Left renal cortex interstitium (tissue), 4 donors: ENCODE measurements at places on chromosomes 1 and 21. TPM values are rescaled to one million over a fixed set of nuclear protein-coding genes. Genes with fewer than 3 reads are reported as not detected.

PRKAA2 gene
- polyA plus RNA-seq: 17.0 TPM

DNA sequence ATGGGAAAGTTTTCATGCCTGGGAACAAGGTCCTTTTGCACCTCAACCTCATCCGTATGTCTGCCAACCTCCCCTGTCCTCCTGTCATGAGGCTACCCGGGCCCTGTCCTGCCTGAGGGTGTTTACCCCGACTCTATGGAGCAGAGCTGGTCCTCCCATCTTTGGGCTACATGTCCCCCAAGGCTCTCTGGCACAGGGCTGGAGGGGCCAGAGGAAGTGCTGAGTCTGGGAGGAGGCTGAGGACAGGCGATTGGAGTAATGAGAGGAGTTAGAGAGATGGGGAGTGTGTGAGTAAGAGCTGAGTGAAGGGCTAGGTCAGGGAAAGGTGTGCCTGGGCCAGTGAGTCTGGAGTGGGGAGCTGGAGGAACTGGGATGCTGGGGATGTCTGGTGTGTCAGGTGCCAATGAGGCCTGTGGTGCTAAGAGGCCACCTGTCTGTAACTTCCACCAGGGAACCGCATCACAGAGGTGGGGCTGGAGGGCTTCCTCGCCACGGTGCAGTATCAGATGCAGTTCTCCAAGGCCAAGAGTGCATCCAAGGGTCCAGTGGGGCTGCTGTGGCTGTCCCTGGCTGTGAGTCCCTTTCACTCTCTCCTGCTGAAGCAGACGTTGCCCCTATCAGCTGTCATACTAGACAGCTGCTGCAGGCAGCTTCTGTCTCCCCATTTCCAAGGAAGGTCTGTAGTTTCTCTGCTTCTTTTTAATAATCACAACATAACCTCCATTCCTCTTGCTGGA is 11.7 kb downstream of the LRRC71 start:
- no peak for DNase-seq

- DNase-seq: no peak
Measured at GRCh38 chr1:30934613-30935012, 26.1 kb upstream of the SDC3 start.

FCGR3A gene
- 1.6 TPM for polyA plus RNA-seq

GRCh38 chr1:197306381-197307062 is 38.5 kb downstream of the CRB1 start:
- no peak for DNase-seq

DNA sequence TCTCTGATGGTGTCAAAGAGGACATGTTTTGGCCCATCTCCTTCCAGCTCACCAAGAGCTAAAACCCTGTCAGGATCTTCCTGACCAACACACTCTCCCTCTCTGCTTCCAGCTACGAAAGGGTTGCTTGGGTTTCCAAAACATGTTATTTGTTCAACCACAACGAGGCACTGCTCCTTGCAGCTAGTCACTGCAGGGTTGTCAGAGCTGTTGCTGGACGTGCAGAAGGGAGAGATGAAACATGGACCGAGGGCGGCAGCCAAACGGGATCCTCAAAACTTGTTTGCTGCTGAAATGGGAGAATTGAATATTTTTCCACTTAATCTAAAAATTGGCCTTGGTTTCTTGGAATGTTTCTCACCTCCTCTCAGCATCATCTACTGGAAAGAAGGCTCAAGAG is 12.4 kb downstream of the ZBTB18 start:
- DNase-seq: no peak

DNA sequence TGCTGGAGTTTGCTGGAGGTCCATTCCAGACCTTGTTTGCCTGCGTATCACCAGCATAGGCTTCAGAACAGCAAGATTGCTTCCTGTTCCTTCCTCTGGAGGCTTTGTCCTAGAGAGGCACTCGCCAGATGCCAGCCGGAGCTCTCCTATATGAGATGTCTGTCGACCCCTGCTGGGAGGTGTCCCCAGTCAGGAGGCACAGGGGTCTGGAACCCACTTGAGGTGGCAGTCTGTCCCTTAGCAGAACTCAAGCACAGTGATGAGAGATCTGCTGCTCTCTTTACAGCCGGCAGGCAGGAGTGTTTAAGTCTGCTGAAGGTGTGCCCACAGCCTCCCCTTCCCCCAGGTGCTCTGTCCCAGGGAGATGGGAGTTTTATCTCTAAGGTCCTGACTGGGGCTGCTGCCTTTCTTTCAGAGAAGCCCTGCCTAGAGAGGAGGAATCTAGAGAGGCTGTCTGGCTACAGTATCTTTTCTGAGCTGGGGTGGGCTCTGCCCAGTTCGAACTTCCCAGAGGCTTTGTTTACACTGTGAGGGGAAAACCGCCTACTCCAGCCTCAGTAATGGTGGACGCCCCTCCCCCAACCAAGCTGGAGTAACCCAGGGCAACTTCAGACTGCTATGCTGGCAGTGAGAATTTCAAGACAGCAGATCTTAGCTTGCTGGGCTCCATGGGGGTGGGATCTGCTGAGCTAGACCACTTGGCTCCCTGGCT is 205.0 kb downstream of the GPR52 start:
- DNase-seq: no peak

GPR89A gene
- 44.8 TPM for polyA plus RNA-seq

GRCh38 chr1:204151552-204152309 is at the start of gene ETNK2:
Gene ETNK2 (minus strand): TSS chr1:204152044. CDS start chr1:204151852, 192 bp downstream.
- DNase-seq: no peak

CD1E gene
- polyA plus RNA-seq: not detected

DNA sequence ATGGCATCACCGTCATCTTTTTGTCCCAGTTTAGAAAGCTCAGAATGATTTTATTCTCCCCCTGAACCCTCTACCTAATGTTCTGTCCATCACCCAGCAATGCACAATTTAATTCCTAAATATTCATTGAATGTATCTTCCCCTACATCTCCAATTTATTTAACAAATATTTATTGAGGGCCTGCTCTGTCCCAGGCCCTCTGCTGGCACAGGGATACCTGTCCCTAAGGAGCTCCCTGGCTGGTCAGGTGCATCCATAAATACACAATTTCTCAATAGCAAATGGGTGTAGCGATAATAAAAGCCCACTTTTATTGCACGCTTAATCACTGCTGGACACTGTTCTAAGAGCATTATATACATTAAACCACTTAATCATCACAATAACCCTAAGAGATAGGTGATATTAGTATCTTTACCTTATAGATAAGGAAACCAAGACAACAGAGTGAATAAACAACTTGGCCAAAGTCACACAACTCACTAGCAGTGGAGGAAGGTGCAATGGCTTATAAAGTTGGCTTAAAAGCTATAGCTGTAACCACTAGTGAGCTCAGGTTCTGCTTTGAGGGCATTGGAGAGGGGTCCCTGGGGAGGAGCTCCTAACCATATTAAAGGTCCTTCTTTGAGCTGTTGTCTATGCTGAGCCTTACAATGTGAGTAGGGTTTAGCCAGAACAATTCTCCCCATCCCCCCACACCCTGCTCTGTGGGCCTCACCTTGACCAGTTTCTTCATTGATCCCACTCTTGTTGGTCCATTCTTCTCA is 126.3 kb upstream of the JUN start:
- DNase-seq: no peak

DNA sequence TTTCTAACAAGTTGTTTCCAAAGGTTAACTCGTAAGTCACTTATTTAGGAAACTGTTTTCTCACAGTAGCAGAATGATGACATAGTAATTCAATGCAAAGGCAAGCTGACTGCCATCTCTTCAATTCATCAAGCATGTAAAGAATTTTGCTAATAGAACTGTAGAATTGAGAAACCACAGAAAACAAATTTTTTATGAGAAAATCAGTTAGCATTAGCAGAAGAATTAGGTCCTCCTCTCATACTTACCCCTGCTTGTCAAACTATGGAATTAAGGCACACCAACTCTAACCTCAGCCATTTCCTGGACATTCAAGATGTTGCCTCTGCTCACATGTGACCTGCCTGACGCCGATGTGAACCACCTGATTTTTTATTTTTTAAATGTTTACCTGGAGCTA is 115.2 kb downstream of the LRRC40 start:
- DNase-seq: no peak

STUM gene
- polyA plus RNA-seq: 2.2 TPM

DNA sequence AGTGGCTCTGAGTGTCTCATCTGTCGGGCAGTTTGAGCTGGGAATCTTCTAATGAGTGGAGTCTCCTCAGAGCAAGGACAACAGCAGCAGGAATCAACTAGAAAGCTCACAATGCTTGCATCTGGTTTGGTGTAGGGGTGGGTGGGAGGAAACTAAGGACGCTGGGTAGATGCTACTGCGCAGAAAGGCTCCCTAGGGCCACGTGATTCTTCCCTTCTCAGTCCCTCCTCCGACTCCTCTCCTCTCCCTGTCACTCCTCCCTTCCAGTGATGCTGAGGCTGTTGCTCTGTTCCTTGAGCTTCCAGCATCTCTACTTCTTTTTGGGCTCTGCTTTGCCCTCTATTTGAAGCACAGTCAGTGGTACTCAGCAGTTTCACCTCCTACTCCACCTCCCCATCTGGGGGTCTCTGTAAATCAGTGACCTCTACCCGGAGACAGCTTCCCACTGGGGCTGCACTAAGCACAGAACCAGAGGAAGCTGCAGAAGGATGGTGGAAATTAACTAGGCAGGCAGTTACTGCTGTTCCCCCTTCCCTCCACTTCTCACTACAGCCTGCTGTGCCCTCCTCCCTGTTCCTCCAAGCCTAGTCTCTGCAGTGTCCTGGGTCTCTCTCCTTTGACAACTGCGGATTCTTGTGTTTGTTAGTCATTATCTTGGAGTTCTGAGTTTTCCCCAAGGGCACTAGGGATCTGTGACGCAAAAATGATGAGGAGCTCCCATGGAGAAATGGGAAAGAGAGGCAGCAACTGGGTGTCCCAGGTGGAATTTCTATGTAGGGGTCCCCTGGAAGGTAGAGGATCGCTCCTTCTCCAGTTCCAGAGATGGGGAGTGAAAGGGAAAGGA is 5.8 kb downstream of the LINGO4 start:
- DNase-seq: no peak

DNA sequence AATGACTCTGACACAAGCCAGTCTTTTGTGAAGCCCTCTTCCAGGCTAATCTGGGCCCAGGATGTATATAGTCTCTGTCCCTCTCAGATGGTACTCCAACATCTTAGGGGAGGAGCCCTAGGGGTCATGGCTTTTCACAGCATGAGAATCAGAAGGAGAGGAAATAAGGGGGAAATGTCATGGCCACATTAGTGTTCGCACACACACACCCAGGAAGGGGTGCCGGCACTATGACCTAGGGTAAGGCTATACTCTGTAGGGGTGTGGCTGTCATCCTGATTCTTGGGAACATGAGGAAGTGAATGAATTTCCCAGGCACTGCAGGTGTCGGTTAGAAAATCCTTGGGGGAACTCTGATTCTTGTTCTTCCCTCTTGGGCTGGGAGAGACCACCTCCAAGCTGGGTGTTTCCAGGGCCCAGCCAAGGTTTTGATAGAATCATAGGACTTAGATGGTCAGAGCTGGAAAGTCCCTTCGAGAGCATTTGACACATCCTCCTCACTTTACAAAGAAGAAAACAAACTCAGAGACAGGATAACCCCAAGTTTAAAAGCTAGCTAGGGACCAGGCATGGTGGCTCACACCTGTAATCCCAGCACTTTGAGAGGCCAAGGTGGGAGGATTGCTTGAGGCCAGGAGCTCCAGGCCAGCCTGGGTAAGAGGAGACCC is 22.0 kb downstream of the GFI1 start:
- no peak for DNase-seq

A3GALT2 gene
- not detected for polyA plus RNA-seq

GRCh38 chr1:213820362-213821149 is 167.2 kb upstream of the PROX1 start:
- no peak for DNase-seq

DNA sequence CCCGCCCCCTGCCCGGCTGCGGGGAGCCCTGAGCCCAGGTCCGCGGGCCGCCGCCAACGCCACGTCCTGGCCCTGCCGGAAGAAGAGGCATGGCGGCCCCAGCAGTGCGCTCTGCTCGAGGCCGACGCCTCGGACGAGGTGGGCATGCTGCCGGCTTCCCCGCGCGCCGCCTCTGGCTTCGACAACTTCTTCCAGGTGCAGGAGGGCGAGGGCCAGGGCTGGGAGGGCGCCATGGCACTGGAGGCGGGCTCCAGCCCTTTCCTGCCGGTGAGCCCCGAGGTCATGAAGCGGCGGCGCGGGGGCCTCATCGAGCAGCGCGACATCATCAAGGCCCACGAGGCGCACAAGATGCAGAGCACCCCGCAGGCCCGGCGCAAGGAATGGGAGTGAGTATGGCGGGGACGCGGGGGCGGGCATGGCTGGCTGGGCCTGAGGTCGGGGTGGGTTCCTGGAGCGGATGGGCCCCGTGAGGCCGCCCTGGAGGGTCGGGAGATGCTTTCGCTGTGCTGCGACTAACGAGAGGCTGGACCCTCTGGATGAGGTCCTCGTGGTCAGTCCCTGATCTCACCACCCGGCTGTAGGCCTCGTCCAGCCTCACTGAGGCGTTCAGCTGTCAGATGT is 70.0 kb upstream of the CACNA1E start:
- DNase-seq: no peak

KRTAP22-1 gene
- not detected for polyA plus RNA-seq

AKNAD1 gene
- polyA plus RNA-seq: not detected

PADI2 gene
- 2.4 TPM for polyA plus RNA-seq

RAD54L gene
- polyA plus RNA-seq: 13.0 TPM

CLEC20A gene
- polyA plus RNA-seq: 0.33 TPM

LRRC7 gene
- polyA plus RNA-seq: 12.9 TPM

DNA sequence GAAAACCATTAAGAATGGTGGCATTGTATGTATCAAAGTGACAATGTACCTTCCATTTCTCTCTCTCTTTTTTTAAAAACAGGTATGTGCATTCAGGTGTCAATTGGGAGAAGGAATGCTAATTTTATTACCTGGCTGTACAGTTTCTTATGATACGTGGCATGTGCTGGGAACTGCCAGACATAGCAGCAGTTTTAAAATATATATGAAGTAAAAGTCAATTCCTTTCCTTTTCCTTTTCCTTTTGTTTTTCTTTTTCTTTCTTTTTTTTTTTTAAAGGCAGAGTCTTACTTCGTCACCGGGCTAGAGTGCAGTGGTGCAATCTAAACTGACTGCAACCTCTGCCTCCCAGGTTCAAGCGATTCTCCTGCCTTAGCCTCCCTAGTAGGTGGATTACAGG is 37.0 kb downstream of the SPEN start:
- no peak for DNase-seq

- DNase-seq: no peak
Measured at GRCh38 chr21:44093761-44094160, 13.4 kb upstream of the PWP2 start.

- DNase-seq: no peak
Measured at GRCh38 chr1:181482521-181483284, 614 bp upstream of the CACNA1E start.

DNA sequence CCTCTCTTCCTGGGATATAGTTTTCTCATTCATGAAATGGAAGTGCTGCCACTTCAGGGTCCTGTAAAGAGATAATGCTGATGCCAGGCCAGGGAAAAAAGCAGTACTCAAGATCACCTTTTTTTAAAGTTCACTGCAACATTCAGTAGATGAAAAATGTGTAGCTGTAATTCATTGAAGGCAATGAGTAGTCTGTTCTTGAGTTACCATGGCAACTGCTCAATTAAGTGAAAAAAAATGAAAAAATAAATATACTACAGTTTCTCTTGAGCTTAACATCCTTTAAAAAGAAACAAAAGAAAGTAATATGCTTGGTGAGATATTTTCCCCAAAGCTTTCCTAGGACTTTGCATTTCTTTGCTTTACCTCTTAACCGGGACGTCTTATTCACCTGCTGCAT is 183.3 kb downstream of the AK5 start:
- DNase-seq: no peak

TNFSF18 gene
- polyA plus RNA-seq: 0.14 TPM
